ENCODE measurements at places on chromosomes 1 and 21. TPM values are rescaled to one million over a fixed set of nuclear protein-coding genes. Genes with fewer than 3 reads are reported as not detected.

The ITGB2 gene
- total RNA-seq: not detected

The C1QTNF12 gene
- 1.3 TPM for total RNA-seq

The SPRR2E gene
- not detected for total RNA-seq

The SPRR1B gene
- not detected for total RNA-seq

The REN gene
- total RNA-seq: 0.13 TPM

The DNAJB4 gene
- 9.5 TPM for total RNA-seq

The PRR9 gene
- total RNA-seq: not detected

The ROR1 gene
- 19.1 TPM for total RNA-seq

The CHRM3 gene
- under 0.01 TPM for total RNA-seq

The FAM163A gene
- total RNA-seq: not detected
